H7 (cell line): ENCODE measurements at places on chromosomes 1 and 21.

DNA sequence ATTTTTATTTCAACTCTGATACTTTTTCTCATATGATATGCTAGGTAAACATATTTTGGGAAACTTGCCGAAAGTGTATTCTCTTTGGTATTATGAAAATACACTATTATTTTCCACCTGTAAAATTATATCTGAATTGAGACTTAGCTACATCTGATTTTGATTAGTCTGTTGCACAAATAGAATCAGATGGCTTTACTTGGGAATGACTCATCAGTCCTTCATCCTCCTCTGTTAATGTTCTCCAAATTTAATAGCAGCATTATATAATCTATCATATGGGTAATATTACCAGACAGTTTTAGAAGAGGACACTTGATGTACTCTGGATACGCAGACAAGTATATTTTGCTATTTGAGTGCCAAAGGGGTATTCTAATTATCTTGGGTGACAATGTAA, 245.3 kb downstream of the CTH start:
- DNase-seq: no peak

GRCh38 chr1:7538033-7538432, 233.1 kb upstream of the VAMP3 start:
- no peak for DNase-seq

- DNase-seq: no peak
Observed at GRCh38 chr1:21766210-21766609, 16.7 kb downstream of the USP48 start.

GRCh38 chr1:248000169-248000568, 13.3 kb upstream of the OR2L5 start:
- no peak for DNase-seq

DNA sequence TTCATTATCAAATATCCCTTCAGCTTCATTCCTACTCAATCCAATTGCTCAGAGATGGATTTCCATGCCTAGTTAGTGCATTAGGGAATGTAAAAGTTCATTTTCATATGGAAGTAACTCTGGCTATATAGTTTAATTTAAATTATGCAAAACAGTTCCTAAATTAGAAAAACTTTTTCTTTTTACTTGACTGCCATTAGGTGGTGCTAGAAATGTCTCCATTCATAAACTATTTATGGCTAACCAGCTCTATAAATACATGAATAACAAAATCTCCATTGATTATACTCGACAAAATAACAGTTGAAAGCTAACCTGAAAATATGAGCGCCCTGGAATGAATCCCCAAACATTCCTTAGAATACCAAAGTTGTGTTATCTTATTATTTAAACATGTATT, 311.4 kb downstream of the USH2A start:
- DNase-seq: no peak

DNA sequence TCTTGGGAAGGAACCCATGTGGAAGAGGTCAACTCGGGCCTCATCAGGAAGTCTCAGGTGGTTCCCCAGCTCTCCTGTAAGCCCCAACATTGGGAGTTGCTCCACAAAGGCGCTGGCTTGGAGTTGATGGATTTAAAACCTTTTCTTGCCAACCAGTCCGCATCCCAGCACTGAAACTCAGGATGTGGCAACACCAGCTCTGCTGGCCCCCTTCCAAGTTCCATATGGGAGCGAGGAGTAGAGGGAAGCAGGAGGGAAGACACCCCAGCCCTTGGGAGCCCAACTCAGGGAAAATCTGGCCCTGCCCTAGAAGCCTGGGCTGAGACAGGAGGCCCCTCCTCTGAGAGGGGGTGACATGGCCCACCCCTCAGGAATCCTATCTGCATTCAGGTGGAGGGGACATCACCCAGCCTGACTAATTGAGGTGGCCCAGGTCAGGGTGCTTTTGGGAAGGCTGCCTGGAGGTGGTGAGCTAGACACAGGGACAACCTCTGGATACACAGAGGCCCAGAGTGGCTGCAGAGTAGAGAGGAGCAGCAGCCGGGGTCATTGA, 33.1 kb upstream of the DMBX1 start:
- no peak for DNase-seq

GRCh38 chr21:39834543-39834942, 32.7 kb upstream of the PCP4 start:
- DNase-seq: no peak
